ENCODE measurements at places on chromosomes 13 and 19. TPM values are rescaled to one million over a fixed set of nuclear protein-coding genes. Genes with fewer than 3 reads are reported as not detected.

The ZNF443 gene
- 4.5 TPM for total RNA-seq

The SHKBP1 gene
- 142 TPM for total RNA-seq

The SARS2 gene
- 33.5 TPM for total RNA-seq

The SIGLEC6 gene
- 0.23 TPM for total RNA-seq

The GDF15 gene
- total RNA-seq: 1.5 TPM

The CYP4F8 gene
- total RNA-seq: not detected

The FLT1 gene
- total RNA-seq: 1.6 TPM

The FAM216B gene
- total RNA-seq: not detected

The TEX29 gene
- total RNA-seq: 0.36 TPM

The S1PR5 gene
- 6.5 TPM for total RNA-seq

GRCh38 chr19:7460562-7460966, 28.3 kb downstream of the PEX11G start:
- DNase-seq: no peak

- peak; percentile 95 for DNase-seq
These were observed 17.9 kb downstream of the BRSK1 start for GRCh38 chr19:55301459-55302317.

DNA sequence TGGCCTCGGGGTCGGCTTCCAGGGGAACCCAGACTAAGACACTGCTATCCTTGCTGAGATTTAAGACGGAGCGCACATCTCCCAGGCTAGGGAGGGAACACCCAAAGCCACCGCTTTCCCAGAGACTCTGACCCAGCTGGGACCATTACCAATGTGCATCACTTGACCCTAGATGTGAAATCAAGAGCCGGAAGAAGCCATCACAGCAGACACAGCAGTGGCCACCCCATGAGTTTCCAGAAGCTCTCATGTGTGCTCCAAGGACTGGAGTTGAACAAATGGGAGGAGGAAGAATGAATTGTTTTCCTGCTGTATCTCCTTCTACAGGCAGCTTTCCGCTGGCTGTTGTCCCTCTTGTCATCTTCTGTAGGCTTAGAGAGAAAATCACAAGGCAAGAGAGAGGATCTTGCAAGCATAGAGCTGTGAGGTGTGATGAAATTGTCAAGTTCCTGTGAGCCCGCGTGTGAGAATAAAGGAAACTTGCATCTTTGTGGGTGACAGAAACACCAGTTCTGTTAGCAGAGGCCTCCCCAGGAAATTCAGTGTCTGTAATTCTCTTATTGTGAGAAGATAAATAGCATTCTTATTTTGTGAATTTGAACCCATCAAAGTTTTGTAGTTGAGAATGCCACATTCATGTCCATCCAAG, 711.8 kb downstream of the UQCRFS1 start:
- DNase-seq: peak; percentile 2

- DNase-seq: no peak
These were observed 509 bp downstream of the KXD1 start for GRCh38 chr19:18558202-18558555.

DNA sequence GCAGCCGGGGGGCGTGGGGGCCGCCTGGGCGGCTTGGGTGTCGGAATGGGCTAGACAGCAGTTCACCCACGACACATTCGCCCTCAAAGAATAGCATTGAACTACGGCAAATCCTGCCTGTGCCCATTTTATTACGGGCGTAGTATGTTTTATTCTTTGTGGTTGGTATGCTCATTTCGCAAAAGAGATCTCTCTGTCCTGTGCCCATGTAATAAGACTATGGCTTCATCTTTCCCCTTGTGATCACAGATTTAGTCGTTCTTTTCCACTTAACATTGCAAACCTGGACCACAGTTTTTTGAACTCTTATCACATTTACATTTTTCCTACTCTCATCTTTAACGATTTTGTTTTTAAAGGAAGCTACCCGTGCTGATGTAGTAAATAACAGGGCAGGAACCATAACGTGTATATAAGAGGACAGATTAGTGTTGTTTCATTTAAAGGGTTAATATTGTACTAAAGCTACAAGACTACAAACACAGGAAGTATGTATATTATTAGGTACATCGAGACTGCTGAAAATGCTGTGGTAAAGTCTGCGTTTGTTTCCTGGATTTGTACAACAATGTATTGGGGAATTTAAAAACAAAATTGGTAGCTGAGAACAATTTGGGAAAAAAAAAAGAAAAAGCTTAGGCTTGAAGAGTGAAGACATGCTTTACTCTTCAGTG, 3.2 kb upstream of the MYCBP2 start:
- no peak for DNase-seq

GRCh38 chr13:20129076-20129475, 31.8 kb downstream of the GJA3 start:
- no peak for DNase-seq

DNA sequence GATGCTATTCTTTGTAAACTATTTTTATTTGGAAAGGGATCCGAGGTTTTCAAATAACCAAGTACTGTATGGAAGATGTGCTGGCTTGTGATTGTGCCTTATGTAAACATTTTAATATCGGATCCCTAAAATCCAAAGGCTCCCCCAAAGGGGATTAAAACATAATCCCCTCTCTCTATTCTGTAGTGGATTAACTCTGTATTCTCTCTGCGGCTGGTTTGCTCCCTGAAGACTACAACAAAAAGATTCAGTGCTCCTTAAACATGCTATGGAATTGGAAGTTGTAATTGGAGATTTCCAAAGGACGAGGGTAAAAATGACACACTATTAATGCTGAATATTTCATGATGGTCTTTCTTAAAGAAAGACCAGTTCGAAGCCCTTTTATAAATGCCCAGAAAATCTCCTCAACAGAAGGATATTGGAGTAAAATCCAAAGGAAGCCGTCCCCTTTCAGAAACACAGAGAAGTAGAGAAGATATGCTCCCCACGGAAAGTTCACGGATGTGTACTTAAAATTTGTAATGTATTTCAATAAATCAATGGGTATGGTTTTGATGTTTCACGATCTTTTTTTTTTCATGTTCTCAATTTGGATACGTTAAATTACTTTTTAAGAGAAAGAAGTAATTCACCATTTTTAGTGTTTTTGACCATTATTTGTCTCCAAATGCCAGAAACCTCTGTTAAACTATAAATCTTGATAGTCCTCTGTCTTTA, 6.5 kb downstream of the MAB21L1 start:
- DNase-seq: no peak

DNA sequence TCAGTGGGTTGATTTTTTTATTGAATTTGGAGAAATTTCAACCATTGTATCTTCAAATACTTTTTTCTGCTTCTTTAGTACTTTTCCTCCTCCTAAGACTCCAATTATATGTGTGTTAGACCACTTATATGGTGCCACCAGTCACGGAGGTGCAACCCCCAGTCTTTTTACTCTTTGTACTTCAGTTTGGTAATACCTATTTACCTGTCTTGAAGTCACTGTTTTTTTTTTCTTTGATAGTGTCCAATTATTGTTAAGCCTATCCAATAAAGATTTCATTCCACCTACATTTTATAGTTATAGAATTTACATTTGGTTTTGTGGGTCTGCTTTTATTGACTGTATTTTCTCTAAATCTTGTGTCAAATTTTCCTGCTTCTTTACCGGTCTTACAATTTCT, 14.9 kb downstream of the ZNF283 start:
- DNase-seq: no peak

DNA sequence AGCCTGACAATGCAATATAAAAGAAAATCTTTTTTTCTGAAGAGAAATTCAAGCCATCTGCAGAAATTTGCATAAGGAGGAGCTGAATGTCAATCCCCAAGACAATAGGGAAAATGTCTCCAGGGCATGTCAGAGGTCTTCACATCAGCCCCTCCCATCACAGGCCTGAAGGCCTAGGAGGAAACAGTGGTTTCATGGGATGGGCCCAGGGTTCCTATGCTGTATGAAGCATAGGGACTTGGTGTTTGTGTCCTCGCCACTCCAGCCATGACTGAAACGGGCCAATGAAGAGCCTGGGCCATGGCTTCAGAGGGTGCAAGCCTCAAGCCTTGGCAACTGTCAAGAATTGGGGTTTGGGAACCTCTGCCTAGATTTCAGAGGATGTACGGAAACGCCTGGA, 883.5 kb downstream of the UQCRFS1 start:
- DNase-seq: no peak

GRCh38 chr19:50402544-50403301, 16.0 kb upstream of the SPIB start:
- DNase-seq: no peak

GRCh38 chr13:97226788-97227627, 4.9 kb downstream of the MBNL2 start:
- DNase-seq: peak; percentile 25

GRCh38 chr19:9309974-9310446, 372 bp upstream of the ZNF699 start:
- DNase-seq: no peak

DNA sequence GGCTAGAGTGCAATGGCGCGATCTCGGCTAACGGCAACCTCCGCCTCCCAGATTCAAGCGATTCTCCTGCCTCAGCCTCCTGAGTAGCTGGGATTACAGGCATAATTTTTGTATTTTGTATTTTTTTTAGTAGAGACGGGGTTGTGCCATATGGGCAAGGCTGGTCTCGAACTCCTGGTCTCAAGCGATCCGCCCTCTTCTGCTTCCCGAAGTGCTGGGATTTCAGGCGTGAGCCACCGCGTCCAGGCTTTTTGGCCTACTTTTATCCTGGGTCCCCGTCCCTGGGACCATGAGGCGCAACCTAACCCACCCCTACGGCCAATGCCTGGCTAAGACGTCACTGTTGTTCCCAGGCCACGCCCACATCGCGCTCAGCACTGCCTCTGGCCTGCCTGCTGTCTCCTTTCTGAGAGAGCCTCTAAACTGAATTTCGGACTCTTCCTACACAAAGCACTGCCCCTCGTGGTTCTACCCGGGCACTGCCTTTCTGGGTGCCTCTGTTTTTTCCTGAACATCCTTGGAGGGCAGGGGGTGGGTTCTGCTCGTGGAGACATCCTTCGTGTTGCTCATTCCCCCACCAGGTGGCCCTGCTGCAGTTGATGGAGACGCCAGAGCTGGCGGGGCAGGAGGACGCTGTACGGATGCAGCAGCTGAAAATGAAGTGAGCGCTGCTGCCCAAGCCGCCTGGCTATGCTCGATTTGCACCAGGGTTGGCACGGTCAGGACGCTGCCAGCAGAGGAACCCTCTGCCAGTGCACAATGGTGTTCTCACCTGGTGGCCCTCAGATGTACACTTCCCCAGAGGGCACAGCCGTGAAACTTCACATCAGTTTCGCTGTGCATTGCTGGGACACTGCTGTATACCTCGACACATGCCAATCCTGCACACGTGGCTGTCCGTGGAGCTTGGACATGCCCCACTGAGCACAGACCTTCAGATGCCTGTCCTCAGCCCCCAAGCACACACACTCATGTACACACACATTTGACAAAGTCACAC, 2.0 kb downstream of the REX1BD start:
- no peak for DNase-seq

DNA sequence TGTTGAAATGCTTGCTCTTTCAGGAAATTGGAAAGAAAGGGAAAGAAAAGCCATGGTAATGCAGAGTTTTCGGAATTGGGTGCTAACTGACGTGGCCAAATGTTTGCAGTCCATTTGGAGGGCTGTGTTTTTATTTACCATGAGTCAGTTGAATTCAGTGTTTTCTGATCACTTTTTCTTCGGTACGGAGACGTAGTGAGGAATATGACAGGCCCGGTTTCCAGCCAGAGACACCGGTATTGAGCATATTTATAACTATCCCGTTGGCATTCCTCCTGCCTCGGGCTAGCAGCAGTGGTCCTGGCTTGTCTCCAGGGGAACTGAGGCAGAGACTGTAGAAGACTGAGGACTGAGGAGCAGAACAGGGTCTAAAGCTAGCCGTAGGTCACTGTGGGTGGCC, 1.0 kb downstream of the CDC16 start:
- DNase-seq: no peak

DNA sequence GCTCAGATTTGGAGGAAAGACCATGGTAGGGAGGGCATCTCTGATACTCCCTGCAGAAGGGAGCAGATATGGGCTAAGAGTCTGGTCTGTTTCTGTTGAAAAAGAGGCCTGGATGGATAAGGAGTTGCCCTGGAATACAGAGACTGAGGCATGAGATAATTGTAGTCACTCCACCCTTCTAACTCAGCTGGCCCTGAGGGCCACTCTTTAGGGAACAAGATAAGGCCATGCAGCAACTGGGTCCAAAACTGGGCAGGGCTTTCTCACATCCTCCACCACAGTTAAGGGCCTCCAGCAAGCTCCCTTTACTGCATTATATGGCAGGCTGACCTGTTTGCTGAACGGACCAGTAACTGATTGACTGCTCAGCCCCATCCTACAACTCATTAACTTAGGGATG, 1.3 kb downstream of the ZNF749 start:
- no peak for DNase-seq

- DNase-seq: no peak
These were observed 38.6 kb upstream of the TSHZ3 start for GRCh38 chr19:31387717-31388301.

DNA sequence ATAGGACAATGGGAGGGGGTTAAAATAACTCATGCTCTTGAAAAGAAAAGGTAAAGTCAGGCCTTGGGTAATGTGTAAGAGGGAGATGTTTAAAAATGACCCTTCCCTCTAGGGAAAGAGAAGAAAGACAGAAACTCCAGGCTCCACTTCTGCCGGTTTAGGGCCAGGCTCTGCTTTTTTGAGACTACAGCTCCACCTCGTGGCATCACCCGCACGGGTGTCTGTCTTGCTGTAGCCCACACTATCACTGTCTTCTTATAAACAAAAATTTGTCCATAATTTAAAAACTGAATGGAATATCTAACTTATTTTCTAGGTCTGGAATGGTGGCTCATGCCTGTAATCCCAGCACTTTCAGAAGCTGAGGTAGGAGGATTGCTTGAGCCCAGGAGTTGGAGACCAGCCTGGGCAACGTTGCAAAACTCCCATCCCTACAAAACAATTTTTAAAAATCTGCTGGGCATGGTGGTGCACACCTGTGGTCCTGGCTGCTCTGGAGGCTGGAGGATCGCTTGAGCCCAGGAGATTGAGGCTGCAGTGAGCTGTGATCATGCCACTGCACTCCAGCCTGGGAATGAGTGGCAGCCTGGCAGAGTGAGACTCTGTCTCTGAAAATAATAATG, 65.1 kb upstream of the GTF3A start:
- DNase-seq: peak; percentile 63

- DNase-seq: peak; percentile 68
These were observed 4.8 kb downstream of the RPS16 start for GRCh38 chr19:39430675-39431593.

DNA sequence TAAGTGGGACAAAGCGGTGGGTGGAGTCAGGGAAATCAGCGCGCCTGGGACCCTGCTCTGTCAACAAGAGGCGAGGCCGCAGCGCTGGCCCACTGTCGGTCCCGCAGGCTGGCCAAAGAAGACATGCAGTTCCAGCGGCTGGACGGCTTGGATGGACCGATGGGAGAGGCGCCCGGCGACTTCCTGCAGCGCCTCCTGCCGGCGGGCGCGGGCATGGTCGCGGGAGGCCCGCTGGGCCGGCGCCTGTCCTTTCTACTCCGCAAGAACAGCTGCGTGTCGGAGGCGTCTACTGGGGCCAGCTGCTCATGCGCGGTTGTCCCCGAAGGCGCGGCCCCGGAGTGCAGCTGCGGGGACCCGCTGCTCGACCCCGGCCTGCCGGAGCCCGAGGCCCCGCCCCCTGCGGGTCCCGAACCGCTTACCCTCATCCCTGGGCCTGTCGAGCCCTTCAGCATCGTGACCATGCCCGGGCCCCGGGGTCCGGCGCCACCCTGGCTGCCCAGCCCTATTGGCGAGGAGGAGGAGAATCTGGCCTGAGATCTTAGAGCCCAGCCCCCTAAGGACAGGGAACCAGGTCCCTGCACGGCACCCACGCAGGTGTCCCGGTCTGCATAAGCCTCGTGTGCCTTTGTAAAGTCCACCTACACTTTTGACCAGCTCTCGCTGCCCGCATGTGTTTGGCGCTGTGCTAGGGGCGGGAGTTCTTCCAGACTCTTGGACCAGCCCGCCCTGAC, 6.1 kb downstream of the BEST2 start:
- no peak for DNase-seq

GRCh38 chr19:45218911-45219743, 26.1 kb downstream of the EXOC3L2 start:
- no peak for DNase-seq
